ENCODE measurements at places on chromosomes 5 and 9.

GRCh38 chr5:167769846-167770413, 521.5 kb upstream of the WWC1 start:
- DNase-seq, result no peak

GRCh38 chr9:97602430-97602829, 30.7 kb downstream of the TSTD2 start:
- DNase-seq, result no peak

GRCh38 chr5:53472279-53472678, 8.2 kb upstream of the FST start:
- no peak for DNase-seq

- no peak for DNase-seq
Measured at GRCh38 chr5:178293400-178293799, 60.8 kb upstream of the PHYKPL start.

DNA sequence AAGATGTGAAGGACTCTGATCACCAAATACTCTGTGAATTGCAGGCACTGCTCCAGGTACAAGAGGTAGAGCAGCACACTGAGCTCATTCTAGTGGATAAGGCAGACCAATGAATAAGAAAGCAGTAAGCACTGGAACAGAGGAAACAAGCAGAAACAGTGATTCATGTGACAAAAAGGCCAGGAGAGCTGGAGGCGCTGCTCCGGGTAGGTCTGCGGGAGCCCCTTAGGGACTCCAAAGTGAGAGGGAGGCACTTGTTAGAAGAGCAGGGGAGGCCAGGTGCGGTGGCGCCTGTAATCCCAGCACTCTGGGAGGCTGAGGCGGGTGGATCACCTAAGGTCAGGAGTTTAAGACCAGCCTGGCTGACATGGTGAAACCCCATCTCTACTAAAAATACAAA, 231.6 kb upstream of the NFIL3 start:
- DNase-seq, result no peak

DNA sequence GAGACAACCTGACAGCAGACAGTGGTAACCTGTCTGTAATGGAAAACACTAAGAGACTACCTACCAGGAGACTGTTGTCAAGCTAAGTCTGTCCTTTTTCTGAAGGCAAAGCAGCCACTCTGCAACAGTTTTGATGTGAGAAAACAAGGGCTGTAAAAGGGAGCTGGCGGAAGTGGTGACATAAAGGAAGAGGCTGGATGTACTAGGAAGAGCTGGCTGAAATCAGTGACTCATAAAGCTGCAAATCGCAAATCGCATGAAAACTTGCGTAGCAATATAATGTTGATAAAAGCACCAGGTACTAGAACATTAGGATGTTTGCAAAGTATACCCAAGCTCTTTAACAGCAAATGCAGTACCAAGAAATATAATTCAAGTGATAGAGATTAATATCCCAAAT, 1.4 kb downstream of the NSUN2 start:
- no peak for DNase-seq

GRCh38 chr9:105835721-105836120, 141.4 kb downstream of the TMEM38B start:
- no peak for DNase-seq

DNA sequence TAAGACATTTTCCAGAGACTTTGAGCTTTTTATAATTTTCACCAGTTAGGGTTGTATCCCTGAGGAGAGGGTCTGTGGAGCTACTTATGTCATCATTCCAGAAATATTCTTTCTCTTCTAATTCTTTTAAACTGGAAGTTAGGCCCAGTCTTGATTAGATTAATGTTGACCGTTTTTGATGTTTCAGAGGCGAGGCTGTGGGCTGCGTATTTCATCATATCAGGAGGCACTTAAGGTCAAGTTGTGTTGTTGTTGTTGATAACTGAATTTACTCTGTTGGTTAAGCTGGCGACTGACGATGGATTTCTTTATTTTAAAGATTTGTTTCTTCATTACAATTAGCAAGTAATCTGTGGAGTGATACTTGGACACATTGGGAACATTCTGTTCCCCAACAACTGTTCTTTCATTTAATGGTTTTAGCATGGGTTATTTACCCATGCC, 20.1 kb downstream of the IPO11 start:
- DNase-seq, result no peak

GRCh38 chr9:105290418-105290817, 46.0 kb downstream of the SLC44A1 start:
- DNase-seq, result no peak

DNA sequence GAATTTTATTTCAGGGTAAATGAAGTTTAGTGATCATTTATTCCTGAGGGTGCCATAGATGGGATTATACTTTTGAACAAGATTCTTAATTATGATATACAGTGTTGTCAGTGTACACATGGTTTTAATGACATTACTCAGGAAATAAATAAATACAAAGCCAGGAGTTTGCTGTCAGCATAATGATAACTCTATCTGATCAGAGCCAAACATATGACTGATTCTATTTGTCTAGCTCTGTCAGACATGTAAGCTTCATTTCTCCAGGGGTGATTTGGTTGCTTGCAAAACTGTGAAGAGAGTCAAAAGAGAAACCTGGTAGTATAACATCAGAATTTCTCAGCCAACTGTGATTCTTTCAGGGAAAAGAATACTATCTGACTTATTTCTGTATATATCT, 1425.8 kb upstream of the C9orf72 start:
- no peak for DNase-seq

GRCh38 chr9:104286799-104287198, 192.7 kb downstream of the SMC2 start:
- no peak for DNase-seq

DNA sequence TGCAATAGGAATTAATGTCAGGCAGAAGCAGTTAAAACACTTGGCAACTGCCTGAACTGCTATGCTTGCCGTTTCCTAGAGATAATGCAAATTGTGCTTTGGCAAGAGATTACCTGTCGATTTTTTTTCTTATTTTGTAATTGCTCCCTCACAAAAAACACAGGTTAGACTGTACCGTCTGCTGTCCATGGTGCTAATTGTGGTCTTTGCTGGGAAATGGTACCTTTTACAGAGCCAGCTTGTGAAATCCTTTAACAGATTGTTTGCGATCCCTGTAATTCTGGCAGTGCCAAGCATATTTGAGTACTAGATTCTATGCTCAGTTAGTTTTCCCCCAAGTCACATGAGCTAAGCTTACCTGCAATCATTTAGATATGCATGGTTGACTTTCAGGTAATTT, 2125.8 kb upstream of the WWC1 start:
- DNase-seq, result no peak

GRCh38 chr5:61440086-61440485, 108.0 kb downstream of the ZSWIM6 start:
- no peak for DNase-seq

DNA sequence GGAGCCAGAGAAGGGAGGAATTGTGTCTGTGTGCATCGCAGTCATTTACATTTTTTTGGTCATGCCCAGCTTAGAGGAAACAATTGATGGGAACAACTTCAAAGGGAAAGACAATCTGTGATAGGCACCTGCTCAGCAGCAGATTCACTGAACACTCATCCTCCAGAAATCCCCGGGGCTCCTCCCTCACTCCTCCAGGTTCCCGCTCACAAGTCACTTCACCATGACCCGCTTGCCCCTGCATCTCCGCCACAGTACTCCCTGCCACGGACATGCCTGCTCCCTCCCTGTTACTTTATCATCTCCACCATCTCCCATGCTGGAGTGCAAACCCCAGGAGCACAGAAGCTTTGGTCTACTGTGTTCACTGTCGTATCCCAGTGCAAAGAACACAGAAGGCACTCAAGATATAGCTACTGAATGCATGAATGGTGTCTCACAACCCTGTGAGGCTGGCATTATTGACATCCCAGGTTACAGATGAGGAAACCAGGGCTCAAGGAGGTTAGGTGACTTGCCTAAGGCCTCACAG, 16.2 kb downstream of the LHX6 start:
- no peak for DNase-seq

DNA sequence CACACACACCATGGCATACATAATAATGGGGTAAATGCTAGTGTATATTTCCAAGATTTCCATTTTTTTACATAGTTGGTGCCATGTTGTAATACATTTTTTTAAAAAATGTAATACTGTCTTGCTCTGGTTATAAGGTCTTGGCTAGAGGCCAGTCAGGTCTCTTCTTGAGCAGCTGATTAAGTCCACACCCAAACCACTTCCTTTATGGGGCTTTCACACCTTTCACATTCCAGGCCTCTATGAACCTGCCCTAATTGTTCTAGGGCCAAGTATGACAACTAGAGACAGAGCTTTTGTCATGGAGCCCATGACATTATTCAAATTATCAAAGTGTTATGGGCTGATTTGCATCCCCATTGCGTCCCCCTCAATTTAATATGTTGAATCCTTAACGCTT, 495.6 kb upstream of the CTNND2 start:
- DNase-seq, result no peak

DNA sequence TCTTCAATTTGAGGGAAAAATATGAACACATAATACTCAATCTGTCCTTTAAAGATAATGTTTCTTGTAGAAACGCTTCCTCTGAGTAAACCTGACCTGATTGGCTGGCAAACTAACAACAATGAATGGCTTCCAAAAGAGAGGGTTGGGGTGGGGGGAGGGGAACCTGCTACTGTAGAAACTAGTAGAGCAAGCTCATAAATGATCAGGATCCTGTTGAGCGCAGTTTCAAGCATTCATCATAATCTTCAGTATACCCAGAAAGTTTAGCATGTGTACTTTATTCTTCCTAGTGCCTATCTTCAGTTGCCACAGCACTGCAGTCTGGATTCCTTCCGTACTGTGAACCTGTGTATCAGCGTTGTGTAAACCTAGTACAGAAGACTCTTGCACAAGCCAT, 63.0 kb upstream of the FCHO2 start:
- DNase-seq, result no peak

DNA sequence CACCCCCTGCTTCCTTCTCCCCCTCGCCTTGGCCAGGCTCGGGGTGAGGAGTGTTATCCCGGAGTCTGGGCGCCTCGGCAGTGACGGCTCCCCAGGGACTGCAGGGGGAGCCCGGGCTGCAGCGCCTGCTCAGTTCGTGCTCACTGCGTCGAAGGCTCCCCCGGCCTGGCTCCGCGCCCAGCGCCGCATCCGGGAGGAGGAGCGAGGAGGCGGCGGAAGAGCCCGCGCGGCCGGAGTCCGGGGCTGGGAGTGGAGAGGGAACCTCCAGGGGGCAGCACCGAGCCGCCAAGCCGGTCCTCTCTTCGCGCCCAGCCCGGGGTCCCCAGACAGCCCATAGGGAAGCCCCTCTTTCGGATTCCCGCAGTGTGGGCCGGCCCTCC, 1.3 kb upstream of the EGR1 start:
- DNase-seq, result peak; percentile 86

DNA sequence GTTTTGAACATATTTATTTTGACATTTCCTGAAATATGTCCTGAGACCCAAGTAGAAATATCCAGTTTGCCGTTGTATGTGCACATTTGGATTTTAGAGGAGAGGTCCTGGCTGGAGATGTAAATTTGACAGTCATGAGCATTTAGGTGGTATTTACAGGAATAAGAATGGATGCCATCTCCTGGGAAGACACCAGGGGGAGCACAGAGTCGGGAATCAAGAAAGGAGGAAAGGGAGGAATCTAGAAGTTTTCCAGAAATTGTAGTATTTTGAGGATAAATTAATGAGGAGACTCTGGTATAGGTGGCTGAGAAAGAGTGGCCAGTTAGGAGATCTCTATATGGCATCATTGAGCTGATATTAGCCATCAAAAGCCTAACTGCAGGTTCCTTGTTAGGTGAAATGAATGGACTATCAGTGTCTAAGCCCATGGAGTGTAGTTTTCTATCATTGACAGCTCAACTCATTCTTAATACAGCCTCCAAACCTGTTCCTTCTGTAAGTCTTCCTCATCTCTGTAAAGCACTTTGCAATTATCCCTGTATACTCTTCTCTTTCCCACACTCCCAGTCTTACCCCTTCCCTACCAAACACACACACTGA, 7.2 kb downstream of the GAPT start:
- no peak for DNase-seq

GRCh38 chr5:56321236-56321881, 88.2 kb upstream of the ANKRD55 start:
- peak; percentile 35 for DNase-seq

DNA sequence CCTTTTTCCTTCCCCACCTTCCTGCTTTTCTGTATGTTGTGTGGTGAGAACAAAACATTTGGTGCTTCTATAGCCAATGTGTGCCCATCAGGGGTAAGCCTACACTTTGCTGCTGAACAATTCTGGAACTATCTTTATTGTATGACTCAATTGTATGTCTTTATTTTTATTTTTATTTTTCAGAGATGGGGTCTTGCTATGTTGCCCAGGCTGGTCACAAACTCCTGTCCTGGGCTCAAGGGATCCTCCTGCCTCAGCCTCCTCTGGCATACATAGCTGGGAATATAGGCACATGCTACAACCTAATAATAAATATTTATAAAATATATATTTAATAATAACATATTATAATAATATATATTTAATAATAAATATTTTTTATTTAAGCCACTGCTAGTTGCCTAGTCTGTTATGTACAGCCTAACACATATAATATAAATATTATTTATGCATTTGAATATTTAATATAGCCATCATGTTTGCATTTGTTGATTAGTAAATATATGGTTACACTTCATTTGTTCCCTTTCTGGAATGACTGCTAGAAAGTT, 11.8 kb upstream of the DMXL1 start:
- DNase-seq, result no peak

- no peak for DNase-seq
Measured at GRCh38 chr5:150710165-150710564, 9.3 kb upstream of the RBM22 start.

DNA sequence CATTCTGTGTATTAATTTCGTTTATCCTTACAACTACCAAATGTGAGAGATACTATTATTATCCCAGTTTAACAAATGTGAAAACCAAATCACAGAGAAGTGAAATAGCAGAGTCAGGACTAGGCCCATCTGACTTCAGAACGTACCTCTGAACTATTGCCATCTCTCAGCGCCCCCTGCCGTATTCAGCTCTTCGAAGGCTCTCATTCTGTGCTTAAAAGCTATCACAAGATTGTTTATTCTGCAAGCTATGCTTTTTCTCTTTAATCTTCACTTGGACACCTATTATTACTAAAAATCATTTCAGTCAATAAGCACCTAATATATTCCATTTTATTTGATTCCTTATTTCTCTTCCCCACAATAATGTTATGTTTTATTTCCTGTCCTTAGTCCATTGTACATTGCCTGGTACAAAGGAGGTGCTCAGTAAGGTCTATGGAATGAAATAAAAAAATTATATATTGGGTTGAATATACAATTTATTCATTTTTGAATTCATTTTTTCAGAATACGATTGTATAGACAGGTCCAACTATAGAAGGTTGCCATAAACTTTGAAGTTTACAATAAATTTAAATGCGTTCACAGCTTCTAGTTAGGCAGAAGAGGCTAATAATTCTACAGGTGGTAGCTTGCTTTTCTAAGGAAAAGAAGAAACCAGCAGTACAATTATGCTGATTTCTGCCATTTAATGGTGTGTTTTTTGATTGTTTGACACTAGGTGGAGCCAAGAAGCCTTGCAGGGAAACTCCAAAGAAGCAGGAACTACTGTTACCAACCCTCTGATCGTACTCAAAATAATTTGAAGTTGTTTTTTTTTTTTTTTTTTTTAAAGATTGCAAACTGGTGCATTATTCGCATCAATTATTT, 202.2 kb upstream of the DMRTA1 start:
- peak; percentile 17 for DNase-seq

GRCh38 chr9:105646879-105647594, 15.2 kb upstream of the TAL2 start:
- no peak for DNase-seq

Data from stimulated activated CD4-positive, alpha-beta T cell treated with anti-CD3 and anti-CD28 coated beads, Interleukin-12 subunit alpha, Interleukin-12 subunit beta, amount 100 ng/mL, for 24 hours (primary cell).